Endodermal cell (in vitro differentiated cells): ENCODE measurements at places on chromosomes 16 and 17. TPM values are rescaled to one million over a fixed set of nuclear protein-coding genes. Genes with fewer than 3 reads are reported as not detected.

Gene EXOSC6
- 31.0 and 31.1 TPM in 2 replicates for total RNA-seq

Gene ADAMTS18
- 10.1 and 12.4 TPM in 2 replicates for total RNA-seq

Gene HOXB9
- total RNA-seq, result not detected in 2 replicates

Gene OTOP3
- total RNA-seq, result not detected in 2 replicates

Gene ZNF423
- total RNA-seq, result 35.0 and 41.9 TPM in 2 replicates

DNA sequence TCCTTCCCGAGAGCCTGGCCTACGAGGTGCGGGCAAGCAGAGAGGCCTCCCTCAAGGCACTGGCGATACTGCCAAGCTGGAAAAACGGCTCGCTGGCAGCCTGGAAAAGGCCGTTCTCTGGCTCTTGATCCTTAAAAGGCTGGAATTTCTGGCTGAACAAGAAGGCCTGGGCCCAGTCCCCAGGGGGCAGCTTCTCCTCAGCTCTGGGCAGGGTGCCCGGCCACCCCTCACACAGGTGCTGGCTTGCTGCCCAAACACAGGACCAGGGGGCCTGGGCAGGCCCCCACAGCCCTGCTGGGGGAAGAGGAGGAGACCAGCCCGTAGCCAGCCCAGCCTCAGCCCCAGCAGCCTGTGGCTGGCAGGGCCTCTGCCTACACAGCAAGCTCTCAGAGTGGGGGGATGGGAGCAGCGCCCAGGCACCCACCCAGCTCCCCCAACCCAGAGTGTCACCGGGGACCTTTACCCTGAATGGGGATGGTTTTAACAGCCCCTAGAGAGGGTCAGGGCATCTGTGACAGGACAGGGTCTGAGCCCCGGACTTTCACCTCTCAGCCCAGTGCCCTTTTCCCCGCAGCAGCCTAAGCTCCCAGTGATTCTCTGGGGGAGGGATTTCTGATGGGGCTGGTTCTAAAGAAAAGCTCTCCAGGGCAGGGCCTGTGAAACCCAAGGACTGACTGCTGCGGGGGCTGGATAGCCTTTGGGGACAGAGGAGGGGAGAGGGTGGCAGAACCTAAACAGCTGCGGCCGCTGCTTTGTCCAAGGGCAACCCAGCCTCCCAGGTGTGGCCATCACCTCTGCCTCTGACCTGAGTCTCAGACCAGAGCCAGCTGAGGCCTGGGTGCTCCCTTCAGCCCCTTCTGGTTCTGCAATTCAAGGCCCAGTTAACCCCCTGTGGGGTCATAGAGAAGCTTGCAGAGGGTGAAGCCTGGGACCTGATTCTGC is 38.6 kb upstream of the TOB1 start:
- H3K4me3 ChIP-seq, result peak overlapping the region; percentile 47
- H3K27me3 ChIP-seq, result no peaks in the 10 kb centered on the region
- peak overlapping the region; percentile 27 for H3K27ac ChIP-seq
- DNase-seq, result peak; percentile 79
- H3K36me3 ChIP-seq, result no peaks in the 10 kb centered on the region
- H3K4me1 ChIP-seq, result peaks cover 32% of the 10 kb centered on the region

DNA sequence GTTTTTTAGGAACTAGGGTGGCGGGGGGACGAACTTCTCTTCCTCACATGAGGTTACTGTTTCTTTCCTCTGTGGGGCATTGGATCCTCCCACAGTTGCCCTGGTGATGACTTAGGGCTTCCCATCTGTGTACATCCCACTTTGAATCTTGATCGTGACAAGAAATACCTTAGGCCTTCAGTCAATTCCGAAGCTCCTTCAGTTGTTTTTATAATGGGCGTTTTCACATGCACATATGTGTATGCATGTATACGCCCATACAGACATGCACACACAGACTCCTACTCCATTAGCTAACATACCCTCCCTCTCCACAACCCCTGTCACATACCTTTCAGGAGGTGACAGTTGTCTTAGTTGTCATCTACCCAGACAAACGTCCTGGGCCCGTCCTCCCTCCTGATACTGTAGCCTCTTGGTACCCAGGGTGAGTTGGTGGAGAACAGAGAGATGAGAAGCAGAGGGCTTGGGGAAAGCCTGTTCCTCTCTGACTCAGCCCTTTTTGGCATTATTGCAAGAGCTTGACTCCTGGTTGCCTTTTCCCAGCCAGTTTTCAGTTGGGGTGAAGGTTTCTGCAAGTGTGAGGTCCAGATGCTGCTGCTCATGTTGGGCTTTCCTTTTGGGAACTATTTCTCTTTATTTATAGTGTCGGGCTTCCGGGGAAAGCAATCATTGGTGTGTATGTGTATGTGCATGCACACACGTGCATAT is 2.2 kb upstream of the AOC2 start:
- H3K27me3 ChIP-seq, result no peaks in the 10 kb centered on the region
- no peak overlapping the region for H3K4me3 ChIP-seq
- peaks cover 74% of the 10 kb centered on the region for H3K36me3 ChIP-seq
- no peak overlapping the region for H3K27ac ChIP-seq

DNA sequence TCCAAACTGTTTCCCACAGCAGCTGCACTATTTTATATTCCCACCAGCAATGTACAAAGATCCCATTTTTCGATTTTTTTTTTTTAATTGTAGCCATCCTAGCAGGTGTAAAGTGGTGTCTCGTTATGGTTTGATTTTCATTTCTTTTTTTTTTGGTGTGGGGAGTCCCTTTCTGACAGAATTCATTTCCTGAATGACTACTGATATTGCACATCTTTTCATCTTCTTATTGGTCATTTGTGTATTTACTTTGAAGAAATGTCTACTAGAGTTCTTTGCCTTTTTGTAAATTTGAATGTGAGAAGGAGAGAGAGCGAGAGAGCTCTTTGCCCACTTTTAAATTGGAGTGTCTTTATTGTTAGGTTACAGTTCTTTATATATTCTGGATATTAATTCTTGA is 14.0 kb downstream of the CYB5B start:
- H3K27me3 ChIP-seq, result no peaks in the 10 kb centered on the region
- peaks cover 3% of the 10 kb centered on the region for H3K4me1 ChIP-seq
- no peak overlapping the region for H3K4me3 ChIP-seq
- no peak for DNase-seq

DNA sequence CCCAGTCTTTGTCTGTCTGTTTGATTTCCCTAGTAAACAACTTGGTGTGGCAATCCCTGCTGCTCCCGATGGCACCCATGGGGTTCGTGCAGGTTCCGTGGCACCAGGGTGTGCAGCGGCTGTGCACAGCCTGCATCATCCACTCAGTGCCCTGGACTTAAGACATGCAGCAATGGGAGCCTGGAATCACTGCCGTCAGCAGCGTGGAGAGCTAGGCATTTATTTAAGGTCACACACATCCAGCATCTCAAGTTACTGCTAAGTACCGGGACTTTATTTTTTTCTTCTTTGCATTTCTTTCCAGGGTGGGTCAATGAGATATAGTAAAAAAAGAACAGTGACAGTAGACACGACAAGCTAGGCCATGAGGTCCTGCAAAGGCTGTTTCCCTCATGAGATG is 2.8 kb downstream of the DHRS7C start:
- H3K4me3 ChIP-seq, result no peak overlapping the region
- peaks cover 3% of the 10 kb centered on the region for H3K4me1 ChIP-seq
- DNase-seq, result no peak
- H3K27ac ChIP-seq, result no peak overlapping the region
- H3K36me3 ChIP-seq, result no peaks in the 10 kb centered on the region

GRCh38 chr17:79255926-79256585 is 181.4 kb downstream of the ENGASE start:
- H3K36me3 ChIP-seq, result no peaks in the 10 kb centered on the region
- H3K27me3 ChIP-seq, result no peaks in the 10 kb centered on the region
- no peaks in the 10 kb centered on the region for H3K4me1 ChIP-seq
- DNase-seq, result no peak
- H3K4me3 ChIP-seq, result no peak overlapping the region
- no peak overlapping the region for H3K27ac ChIP-seq

- peaks cover 40% of the 10 kb centered on the region for H3K36me3 ChIP-seq
- H3K27me3 ChIP-seq, result no peaks in the 10 kb centered on the region
- DNase-seq, result no peak
Observed at GRCh38 chr17:77144227-77144626, 3.5 kb downstream of the SEC14L1 start.

GRCh38 chr17:60599220-60599619 is 773 bp upstream of the PPM1D start:
- H3K4me1 ChIP-seq, result peaks cover 6% of the 10 kb centered on the region
- no peaks in the 10 kb centered on the region for H3K27me3 ChIP-seq
- peak overlapping the region; percentile 98 for H3K27ac ChIP-seq
- H3K36me3 ChIP-seq, result no peaks in the 10 kb centered on the region
- H3K4me3 ChIP-seq, result peak overlapping the region; percentile 92

- H3K27me3 ChIP-seq, result no peaks in the 10 kb centered on the region
- no peaks in the 10 kb centered on the region for H3K36me3 ChIP-seq
- H3K27ac ChIP-seq, result no peak overlapping the region
- peak; percentile 98 for DNase-seq
Observed at GRCh38 chr17:50169121-50169764, 3.4 kb downstream of the SGCA start.

GRCh38 chr16:35196313-35196712 is 1736.9 kb downstream of the TP53TG3F start:
- no peaks in the 10 kb centered on the region for H3K27me3 ChIP-seq
- no peaks in the 10 kb centered on the region for H3K36me3 ChIP-seq
- no peak for DNase-seq
- H3K4me3 ChIP-seq, result no peak overlapping the region
- no peaks in the 10 kb centered on the region for H3K4me1 ChIP-seq

DNA sequence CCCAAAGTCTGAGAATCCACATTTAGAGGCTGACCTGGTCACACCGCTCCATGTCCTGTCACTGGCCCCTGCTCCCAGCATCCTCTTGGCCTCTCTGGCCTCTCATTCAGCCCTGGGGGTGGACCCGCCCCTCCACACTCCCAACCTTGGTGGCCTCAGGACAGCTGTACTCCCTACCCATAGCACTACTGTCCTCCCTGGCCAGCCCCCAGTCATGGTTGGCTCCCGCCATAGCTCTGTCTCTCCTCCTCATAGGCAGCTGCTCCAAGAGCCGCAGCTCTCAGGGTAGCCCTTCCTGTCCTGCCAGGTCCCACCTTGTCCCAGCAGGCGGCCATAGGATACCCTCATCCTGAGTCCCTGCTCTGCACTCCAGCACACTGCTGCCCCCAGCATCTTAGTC is 38.0 kb upstream of the PHB1 start:
- peaks cover 31% of the 10 kb centered on the region for H3K27me3 ChIP-seq
- H3K4me3 ChIP-seq, result no peak overlapping the region

- H3K27me3 ChIP-seq, result no peaks in the 10 kb centered on the region
- H3K4me1 ChIP-seq, result no peaks in the 10 kb centered on the region
- H3K36me3 ChIP-seq, result peaks cover 14% of the 10 kb centered on the region
- no peak overlapping the region for H3K4me3 ChIP-seq
- no peak overlapping the region for H3K27ac ChIP-seq
Observed at GRCh38 chr17:76784926-76785325, 47.0 kb downstream of the MFSD11 start.

DNA sequence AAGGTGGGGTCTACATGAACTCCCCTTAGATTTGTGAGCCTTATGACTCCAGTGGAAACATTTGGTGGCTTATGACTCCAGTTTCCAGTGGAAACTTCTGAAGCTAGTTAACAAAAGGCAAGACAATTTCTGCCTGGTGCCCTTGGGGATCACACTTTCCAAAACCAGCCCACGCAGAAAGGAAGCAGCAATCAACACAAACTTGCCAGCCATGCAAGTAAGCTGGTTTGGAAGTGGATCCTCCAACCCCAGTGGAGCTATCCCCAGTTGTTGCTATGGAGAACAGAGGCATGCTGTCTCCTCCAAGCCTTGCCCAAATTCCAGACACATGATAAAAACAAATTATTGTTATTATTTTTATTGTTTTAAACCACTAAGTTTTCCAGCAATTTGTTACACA is 130.9 kb downstream of the CDH11 start:
- no peak overlapping the region for H3K4me3 ChIP-seq
- no peaks in the 10 kb centered on the region for H3K27me3 ChIP-seq
- H3K27ac ChIP-seq, result no peak overlapping the region
- no peaks in the 10 kb centered on the region for H3K36me3 ChIP-seq
- no peaks in the 10 kb centered on the region for H3K4me1 ChIP-seq

DNA sequence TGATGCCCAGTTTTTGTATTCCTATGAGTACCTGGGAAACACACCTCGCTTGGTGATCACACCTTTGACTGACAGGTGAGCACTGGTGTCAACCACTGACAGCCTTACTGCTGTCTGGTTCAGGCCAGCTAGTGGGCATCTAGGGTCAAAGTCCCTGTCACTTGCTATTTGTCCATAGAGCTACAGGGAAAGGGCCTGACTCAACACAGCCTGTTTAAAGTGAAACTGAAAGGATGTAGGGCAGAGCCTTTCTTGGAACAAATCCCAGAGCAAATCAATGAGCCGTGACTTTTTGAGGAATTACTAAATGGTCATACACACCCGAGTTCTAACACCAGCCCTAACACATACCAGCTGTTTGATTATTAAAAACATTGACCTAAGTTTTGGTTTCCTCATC is 106.8 kb downstream of the DNAH9 start:
- no peak for DNase-seq
- H3K4me1 ChIP-seq, result no peaks in the 10 kb centered on the region
- H3K27me3 ChIP-seq, result no peaks in the 10 kb centered on the region
- H3K4me3 ChIP-seq, result no peak overlapping the region
- H3K27ac ChIP-seq, result no peak overlapping the region
- H3K36me3 ChIP-seq, result no peaks in the 10 kb centered on the region

DNA sequence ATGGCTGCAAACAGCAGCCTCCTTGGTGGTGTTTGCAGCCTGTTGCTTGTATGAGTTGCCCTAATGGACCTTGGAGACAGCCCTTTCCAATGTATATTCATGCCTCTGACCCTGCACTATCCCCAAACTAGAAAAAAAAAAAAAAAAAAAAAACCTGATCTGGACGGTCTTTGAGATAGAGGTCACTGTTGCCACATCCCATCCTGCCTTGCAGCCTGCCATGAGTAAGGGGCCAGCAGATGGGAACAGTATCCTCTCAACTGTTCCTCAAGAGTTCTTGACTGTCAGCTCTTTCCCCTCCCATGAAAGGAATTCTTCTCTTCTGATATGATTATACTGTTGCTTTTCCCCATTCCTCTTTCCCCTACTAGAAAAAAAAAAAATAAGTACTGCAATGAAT is 152.4 kb downstream of the SSH2 start:
- H3K27me3 ChIP-seq, result no peaks in the 10 kb centered on the region
- H3K4me3 ChIP-seq, result no peak overlapping the region

DNA sequence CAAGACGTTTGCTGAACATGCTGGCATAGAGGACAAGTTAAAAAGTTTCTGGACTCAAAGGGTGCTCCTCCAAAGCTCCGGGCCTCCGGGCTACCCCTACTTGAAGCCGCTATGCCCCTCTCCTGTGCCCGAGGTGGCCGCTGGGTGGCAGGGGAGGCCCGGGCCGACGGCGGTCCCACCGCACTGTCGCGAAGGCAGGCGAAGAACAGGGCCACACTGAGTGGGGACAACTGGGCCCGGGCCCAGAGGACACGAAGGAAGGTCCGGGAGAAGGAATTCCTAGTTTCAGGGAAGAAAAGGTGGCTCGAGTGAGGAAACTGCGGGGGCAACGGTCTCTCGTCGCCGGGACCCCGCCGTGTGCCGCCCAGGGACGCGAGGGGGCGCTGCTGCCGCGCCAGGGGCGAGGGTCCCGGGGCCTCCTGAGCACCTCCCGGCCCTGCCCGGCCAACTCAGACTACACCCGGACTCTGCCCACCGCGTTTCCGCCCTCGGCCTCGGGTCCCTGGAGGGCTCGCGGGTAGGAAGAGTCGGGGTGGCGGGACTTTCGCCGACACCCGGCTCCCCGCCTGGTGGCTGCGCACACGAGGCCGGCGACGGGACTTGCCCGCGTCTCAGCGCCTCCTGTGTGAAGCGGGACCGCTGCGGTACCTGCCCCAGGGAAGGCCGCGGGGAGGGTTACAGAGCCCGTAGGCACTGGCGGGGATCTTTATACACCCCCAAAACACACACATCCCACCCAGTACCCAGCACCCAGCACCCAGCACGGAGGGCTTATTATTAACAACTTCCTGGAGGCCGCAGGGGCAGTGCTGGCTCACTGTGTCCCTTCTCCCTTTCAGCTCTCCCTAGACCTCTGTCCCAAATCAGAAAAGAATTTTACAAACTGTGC is 772 bp upstream of the CHCT1 start:
- H3K27ac ChIP-seq, result no peak overlapping the region
- H3K4me1 ChIP-seq, result no peaks in the 10 kb centered on the region
- peak overlapping the region; percentile 81 for H3K4me3 ChIP-seq
- peak; percentile 95 for DNase-seq
